ENCODE measurements at places on chromosomes 6 and 20. TPM values are rescaled to one million over a fixed set of nuclear protein-coding genes. Genes with fewer than 3 reads are reported as not detected.

The CHRNA4 gene
- total RNA-seq, result 9.1 TPM

DNA sequence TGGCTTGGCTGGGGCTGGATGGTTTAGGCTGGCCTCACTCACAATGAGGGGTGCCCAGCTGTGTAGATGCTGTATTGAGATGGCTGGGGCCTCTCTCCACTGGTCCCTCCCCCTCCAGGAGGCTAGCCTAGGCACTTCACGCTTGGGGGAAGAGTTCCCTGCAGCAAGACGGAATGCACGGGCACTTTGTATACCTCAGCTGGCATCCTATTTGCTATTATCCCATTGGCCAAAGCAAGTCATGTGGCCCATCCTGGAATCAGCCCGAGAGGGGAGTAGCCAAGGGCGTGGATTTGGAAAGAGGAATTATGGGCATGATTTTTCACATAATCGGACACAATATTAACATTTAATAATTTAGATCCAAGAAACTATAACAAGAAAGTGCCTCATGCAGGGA, 64.3 kb downstream of the ISM1 start:
- DNase-seq, result no peak

- DNase-seq, result no peak
Measured at GRCh38 chr20:55882286-55882685, 123.0 kb downstream of the CBLN4 start.

The TRIM15 gene
- total RNA-seq, result 1.4 TPM

DNA sequence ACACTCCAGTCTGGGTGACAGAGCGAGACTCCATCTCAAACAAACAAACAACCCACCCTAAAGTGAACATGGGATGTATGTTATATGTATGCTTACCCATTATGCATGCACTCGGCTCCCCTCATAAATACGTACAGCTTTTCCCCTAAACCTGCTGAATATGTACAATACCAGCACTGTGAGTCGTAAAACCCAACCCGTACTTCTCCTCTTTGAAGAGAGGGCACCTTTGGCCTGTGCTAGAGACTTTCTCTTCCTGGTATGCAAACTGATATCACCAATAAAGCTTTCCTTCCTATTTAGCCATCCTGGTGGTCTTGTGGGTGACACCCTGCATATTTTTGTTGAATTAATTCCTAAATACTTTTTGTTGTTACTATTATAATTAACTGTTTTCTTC, 51.3 kb downstream of the VSTM2L start:
- no peak for DNase-seq

- DNase-seq, result no peak
Measured at GRCh38 chr20:63664861-63665594, 6.9 kb downstream of the RTEL1 start.

DNA sequence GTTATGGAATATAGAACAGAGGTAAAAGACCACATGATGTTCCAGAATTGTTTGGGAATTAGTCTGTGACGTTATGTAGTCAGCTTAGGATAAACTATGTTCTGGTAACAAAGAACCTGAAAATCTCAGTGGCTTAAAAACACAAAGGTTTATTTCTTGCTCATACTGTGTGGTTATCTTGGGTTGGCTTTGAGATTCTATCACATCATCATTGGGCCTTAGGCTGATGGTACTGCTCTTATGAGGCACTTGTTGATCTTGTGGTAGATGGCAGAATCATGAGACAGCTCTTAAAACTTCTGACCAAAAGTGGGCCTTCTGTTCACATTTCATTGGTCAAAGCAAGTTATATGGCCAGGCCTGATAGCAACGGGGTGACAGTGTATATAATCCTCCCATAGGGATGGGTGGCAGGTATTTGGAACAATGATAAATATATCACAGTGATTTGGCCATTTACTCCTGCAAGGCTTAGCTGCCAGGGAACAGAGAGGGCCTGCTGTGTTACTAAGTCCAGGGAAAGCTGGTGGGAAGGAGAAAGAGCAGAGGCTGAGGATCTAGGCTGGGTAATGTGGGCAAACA, 13.5 kb downstream of the DHX35 start:
- no peak for DNase-seq

DNA sequence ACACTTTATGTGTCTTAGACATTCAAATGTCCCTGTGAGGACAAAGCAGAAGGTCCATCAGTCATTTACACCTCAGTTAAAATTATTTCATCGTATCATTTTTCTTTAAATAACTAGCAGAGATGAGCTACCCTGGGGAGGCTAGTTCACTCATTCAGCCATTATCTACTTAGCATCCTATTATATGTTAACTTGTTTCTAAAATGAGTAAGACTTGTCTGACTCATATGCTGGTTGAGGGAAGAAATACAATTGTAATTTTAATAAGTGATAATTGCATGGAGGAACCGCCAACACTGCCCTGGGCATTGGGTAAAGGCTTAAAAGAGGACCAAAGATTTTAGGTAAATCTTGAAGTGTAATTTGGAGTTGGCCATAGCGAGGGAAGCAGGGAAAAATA, 12.4 kb upstream of the PTPRK start:
- DNase-seq, result no peak

DNA sequence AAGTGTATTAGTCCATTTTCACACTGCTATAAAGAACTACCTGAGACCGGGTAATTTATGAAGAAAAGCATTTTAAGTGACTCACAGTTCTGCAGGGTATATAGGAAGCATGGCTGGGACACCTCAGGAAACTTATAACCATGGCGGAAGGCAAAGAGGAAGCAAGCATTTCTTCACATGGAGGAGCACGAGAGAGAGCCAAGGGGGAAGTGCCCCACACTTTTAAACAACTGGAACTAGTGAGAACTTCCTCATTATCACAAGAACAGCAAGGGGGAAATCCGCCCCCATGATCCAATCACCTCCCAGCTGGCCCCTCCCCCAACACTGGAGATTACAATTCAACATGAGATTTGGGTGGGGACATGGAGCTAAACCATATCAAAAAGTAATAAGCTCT, 28.3 kb upstream of the B3GAT2 start:
- no peak for DNase-seq

DNA sequence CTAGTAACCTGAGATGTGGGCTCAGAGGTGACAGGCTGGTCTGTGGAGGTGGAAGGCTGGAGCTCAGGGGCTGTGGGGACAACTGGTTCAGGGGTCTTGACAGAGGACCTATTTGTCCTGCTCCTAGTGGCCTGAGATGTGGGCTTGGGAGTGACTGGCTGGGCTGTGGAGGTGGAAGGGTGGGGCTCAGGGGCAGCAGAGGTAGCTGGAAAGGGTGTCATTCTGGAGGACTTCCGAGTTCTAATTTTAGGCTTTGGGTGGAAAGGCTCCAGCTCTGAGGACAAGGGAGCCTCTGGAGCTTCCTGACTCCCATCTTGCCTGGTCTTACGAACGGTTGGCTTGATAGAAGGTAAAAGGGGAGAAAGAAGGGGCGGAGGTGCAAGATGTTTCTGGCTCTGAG, 11.5 kb downstream of the MDC1 start:
- no peak for DNase-seq

GRCh38 chr6:116090251-116090650, 10.4 kb upstream of the NT5DC1 start:
- no peak for DNase-seq

The ACTL10 gene
- total RNA-seq, result 1.7 TPM

GRCh38 chr20:61478094-61478493, 226.0 kb downstream of the CDH4 start:
- no peak for DNase-seq

DNA sequence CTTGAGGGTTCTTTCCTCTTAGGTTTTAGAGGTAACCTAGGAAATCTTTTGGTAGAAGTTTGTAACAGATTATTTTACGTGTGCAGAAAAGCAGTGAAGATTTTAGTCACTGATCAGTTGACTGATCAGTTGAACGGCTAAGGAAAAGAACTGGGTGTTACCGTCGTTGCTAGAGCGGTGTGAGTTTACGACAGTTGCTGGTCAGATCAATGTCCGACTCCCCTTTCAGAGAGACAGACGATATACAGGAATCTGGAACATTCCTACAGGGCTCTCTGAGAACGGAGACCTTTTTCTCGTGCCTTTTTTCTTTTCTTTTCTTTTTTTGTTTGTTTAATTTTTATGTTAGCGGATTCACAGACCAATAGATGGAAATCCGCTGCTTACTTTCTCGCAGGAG, 132.1 kb upstream of the ZNF184 start:
- DNase-seq, result no peak

The SFTA2 gene
- total RNA-seq, result 2.7 TPM

GRCh38 chr20:1119128-1119505, 715 bp downstream of the PSMF1 start:
- no peak for DNase-seq

GRCh38 chr6:73516514-73517489, 4.0 kb downstream of the EEF1A1 start:
- no peak for DNase-seq

- no peak for DNase-seq
Measured at GRCh38 chr6:124670801-124671200, 291.4 kb upstream of the RNF217 start.

- no peak for DNase-seq
Measured at GRCh38 chr20:48421547-48421946, 406.3 kb downstream of the PREX1 start.

DNA sequence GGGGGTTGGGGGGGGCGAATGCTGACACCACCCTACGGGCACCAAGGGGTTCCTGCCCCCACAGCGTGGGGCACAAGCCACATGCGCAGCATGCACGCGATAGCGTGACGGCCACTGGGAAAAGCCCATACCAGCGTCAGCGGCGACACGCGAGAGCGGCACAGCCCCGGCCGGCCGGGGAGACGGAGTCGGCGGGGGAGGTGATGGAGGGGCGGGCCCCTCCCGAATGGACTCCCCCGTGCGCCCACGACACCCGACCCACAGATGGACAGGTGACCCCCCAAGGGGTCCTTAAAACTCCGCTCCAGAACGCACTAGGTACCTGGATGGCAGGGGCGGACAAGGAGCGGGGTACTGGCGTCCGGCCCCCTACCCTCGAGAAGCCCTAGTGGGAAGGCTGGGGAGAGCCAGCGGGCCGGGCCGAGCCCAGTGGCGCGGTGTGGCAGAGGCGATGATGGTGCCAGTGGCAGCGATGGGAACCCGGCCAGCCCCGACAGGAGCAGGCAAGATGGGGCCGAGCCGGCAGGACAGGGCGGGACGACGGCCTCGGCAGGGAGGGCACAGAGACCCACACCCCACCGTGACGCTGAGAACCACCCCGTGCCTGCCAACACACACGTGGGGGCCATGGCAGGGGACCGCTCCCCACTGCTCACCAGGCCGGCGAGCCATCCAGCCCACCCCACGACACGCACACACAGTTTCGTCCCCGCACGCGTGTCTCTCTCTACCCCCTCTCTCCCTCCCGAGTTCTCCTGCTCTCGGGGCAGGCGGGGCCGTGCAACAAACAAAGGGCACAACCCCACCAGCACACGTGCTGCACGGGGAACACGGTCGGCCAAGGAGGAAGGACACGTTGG, 1959.8 kb upstream of the DEFB115 start:
- DNase-seq, result no peak

The NRN1 gene
- 6.3 TPM for total RNA-seq

The HLA-DRB1 gene
- total RNA-seq, result 88.9 TPM

The NNAT gene
- total RNA-seq, result 114 TPM

The EYA4 gene
- 2.3 TPM for total RNA-seq

DNA sequence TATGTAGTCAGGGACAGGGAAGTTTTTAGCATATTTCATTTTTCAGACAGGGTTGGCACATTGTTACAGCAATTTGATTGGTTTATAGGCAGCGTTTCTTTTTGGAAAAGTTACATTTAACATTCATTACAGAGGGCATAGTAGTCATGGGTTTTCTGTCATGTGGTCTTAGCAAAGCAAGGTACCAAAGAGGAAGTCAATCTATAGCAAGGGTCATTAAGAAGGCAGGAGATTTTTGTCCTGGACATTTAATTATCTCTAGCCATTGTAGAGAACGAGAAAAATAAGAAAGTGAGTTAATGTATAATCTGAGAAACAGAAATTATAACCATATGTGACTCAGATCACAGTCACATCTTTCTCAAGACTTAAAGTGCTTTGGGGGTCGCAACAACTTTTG, 47.4 kb downstream of the TPD52L1 start:
- DNase-seq, result no peak

- DNase-seq, result no peak
Measured at GRCh38 chr6:106855117-106855516, 119.4 kb downstream of the CD24 start.

The SAMD5 gene
- total RNA-seq, result 9.2 TPM

GRCh38 chr20:5471368-5471767, 154.6 kb upstream of the PROKR2 start:
- DNase-seq, result no peak

DNA sequence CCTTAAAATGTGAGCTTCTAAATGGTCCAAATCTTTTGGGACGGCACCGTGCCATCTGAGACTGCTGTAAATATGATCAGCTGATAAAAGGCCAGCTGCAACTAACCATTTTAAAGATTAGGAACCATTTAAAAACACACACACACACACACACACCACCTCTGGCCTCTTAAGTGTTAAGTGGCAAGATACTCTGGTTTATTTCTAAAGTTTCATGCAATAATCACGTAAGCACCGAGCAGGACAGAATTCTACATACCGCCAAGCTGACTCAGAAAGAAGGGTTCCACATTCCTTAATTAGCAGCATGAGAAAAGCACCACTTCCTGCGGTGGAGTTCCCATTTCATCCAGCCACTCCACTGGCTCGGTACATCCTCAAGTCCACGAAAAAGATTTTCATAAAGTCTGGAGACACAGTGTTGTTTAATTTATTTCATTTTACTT, 17.8 kb upstream of the ZNF217 start:
- DNase-seq, result no peak

DNA sequence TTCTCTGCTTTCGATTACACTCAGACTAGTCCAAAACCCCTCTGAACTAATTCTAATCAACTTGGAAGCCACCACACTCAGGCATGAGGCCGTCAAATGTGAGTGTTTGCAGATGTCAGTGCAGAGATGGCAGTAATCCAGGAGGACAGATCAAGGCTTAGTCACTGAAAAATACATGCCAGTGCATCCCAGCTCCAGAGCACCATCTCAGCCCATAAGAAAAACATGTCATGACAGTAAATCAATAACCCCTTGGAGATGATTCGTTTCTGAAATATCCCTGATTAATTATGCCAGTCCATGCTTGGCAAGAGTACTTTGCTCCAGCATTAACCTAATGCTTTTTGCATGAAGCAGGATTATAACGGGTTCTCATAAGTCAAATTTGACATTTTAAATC, 179.5 kb downstream of the ADAT2 start:
- DNase-seq, result no peak

The LY6G6F gene
- not detected for total RNA-seq

The TP53TG5 gene
- not detected for total RNA-seq

- no peak for DNase-seq
Measured at GRCh38 chr6:90386399-90387382, 90.0 kb upstream of the BACH2 start.

GRCh38 chr6:19830171-19830570, 7.0 kb upstream of the ID4 start:
- no peak for DNase-seq

The MTFR2 gene
- total RNA-seq, result 2.5 TPM

The STK35 gene
- total RNA-seq, result 28.9 TPM

The KIF25 gene
- not detected for total RNA-seq

GRCh38 chr6:170134471-170135440, 156.1 kb downstream of the DLL1 start:
- DNase-seq, result peak; percentile 49

All from type B pancreatic cell (in vitro differentiated cells).